T-helper 1 cell (primary cell): ENCODE measurements at places on chromosomes 12 and 14.

DNA sequence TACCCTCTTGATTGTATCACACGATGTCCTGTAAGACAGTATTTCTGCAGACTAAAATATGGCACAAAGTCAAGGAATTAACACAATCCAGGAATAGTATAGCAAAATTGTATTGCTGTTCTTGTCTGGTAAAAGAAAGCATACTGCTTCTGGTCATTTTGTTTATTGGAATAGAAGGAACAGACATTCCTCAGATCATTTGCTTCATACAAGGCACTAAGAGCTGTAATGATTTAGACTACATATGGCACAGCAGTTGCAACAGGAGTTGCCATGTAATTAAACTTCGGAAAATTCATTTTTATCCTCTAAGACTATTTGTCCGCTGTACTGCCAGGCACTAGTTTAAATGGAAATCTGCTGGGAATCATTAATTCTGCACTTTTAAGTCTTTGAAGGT, 7.6 kb upstream of the KERA start:
- DNase-seq, result no peak

DNA sequence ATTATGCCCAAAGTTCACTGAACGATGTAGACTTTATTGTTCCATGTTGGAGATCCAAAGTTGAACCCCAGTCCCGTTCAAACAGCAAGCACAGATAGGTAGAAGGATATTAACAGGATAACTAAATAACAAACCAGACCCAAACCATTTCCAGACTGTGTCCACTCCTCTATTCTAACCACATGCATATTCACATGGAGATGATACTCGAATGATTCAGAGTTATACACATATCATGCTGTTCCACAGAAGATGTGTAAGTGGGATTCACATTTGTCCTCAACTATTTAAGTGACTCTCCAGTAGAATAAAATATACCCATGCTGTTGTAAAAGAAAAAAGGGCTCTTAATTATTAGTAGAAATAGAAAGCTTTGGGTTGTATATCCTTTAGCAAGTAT, 185.9 kb downstream of the ITPR2 start:
- no peak for DNase-seq

GRCh38 chr14:37088356-37089215, 83.8 kb downstream of the SLC25A21 start:
- no peak for DNase-seq

GRCh38 chr14:44528180-44528579, 21.1 kb upstream of the FSCB start:
- no peak for DNase-seq

DNA sequence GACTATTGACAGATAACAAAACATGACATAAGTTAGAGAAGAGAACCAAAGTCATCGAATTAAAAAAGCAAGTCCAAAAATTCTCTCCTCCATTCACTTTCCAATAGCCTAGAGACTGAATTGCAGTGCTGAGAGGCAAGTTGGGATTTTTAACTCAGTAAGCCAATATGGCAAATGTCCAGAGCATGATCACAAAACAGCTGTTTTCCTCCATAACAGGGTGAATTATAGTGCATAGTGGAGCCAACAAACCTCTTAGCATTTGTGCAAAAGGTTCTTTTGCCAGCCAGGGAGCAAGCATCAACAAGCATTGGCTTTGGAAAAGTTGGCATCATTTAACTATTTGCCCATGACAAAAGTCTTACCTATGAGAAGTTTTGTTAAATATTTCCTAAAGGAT, 458.8 kb upstream of the NOVA1 start:
- no peak for DNase-seq

- DNase-seq, result no peak
Observed at GRCh38 chr12:62082448-62082847, 177.8 kb upstream of the USP15 start.

DNA sequence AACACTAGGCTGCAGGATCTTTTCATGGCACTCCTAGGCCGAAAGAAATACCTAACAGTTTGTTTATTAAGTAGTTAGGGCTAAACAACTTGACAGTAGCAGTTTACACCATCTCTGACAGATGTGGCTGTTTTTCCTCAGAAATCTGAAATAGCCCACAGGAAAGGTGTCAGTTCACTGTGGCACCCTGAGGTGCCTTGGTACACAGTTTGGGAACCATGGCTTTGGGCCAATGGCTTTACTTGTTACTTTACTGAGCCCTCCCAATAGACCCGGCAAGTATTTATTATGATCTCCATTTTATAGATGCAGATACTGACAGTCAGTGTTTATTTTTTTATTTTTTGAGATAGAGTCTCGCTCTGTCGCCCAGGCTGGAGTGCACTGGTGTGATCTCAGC, 69.3 kb downstream of the RBM19 start:
- no peak for DNase-seq

DNA sequence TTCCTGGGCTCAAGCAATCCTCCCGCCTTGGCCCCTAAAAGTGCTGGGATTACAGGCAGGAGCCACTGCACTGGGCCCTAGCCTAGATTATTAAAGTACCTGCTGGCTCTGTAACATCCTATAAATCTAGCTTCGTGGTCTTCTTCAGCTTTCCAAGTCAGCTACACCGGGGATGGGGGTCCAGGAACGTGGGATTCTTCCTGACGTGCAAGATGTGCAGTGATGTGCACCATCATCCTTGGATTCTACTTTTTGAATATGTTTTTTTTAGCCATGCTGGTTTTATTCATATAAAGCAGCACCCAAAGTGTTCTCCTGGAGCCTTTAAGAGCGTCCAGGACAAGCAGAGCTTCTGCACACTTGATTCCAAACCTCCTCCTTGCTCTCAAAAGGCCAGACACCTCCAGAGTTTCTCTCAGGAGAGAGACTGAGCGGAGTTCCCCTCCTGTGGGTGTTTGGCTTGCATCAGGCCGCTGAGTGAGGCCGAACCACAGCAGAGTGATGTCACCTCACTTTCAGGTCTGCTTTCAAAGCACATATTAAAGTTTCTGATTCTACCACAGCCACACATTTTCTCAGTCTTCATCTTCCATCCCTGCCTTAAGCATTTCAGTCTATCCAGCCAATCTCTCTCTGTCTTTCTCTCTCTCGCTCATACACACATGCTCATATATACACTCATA, 33.4 kb downstream of the VCPKMT start:
- DNase-seq, result peak; percentile 64

- DNase-seq, result no peak
Observed at GRCh38 chr12:91871751-91872150, 273.9 kb downstream of the BTG1 start.

DNA sequence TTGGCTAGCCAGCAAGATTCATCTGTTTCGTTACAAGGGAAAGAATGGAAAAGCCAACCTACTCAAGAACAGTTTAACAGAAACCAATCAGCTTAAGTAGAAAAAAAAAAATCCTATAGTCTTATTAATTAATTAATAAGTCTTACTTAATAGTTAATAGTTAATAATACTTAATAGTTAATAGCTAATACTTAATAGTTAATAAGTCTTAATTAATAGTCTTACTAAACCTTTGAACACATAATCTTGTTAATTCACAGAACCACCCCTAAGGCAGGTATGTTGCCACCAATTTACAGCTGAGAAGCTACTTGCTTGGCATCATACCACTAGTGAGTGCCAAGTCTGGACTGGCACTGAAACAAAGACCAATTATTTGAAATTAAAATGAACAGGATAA, 19.9 kb downstream of the MFAP5 start:
- DNase-seq, result no peak
